ENCODE measurements at places on chromosomes 12 and 14. TPM values are rescaled to one million over a fixed set of nuclear protein-coding genes. Genes with fewer than 3 reads are reported as not detected.

Gene SPTB
- total RNA-seq: 554 TPM

Gene SLC5A8
- not detected for total RNA-seq

DNA sequence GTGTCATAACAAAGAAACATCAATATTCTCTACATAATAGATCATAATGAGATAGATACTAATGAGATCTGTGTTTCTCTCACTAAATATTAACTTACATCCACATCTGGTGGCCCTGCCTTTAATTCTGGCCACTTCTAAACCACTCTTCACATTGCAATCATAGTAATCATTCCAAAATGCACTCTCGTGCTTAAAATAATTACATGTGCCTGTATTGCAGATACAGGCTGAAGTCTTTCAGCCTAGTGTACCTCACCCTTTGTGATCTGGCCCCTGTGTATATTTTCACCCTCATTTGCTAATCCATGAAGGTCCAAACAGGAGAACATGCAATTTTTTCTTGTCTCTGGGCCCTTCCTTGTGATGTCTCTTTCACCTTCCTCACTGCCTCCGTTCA lies 108.0 kb downstream of the LIN7A start:
- no peak for DNase-seq

Gene PMEL
- 0.73 TPM for total RNA-seq

DNA sequence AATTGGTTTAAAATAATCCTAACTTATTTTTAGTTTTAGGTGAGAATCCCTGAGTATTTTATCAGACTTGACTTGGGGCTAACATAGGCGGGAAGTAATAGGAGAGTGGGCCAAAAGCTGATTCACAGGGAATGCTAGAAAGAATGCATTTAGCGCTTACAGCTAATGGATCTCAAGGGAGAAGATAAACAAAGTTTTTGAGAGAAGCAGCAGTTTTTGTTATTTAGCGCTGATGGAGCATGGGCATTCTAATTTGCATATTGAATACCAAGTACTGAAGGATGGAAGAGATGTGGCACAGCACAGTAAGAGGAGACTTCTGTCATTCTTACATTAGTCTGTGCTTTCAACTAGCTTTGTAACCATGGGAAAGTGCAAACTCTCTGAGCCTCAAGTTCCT lies 436.0 kb upstream of the FBXO33 start:
- no peak for DNase-seq

DNA sequence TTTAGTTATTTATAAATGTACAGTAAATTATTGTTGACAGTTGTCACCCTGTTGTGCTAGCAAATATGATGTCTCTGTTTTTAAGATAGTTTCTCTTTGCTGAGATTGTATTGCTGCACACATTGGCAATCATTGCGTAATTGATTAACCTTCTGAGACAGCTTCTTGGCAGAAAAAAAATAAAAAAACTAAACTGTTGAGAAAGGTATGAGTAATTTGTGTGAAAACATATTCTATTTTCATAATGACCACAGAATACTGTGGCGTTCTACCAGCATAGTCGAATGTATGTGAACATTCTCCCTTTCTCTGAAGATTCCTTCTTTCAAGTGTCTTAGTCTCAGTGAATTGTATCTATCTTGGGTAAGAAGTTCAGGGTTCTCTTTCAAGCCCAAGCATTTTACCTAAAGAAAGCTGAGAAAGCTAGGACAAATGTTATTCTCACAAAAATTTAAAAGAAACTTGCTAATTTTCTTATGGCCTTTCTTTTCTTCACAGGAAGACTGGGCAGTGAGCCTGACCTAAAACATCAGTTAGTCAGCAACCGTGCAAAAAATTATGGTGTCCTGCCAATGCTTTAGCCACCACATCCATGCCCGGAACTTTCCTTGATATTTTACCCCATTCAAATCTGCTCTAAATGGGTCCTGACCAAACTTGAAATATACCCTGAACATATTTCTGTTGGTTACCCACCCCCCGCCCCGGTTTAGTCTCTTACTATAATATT lies 69.0 kb upstream of the REP15 start:
- DNase-seq: no peak

Measured in gastrocnemius medialis (tissue), 4 donors.